ENCODE measurements at places on chromosomes 7 and 10.

GRCh38 chr7:70529914-70530585 is 601.9 kb upstream of the GALNT17 start:
- peak; percentile 36 for ATAC-seq

DNA sequence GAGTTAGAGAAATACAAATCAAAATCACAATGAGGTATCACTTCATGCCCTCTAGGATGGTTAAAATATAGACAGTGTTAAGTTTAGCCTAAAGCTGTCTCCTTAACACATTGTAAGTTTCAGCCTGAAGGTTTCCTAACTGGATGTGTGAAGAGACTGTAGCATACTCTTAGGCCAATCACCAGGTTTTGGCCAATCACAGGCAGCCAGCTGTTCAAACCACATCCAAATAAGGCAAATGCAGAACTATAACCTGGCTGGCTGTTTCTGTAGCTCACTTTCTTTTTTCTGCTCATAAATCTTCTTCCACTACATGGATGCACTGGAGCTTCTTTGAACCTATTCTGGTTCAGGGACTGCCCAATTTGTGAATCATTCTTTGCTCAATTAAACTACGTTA is 19.7 kb downstream of the ESYT2 start:
- ATAC-seq: no peak

GRCh38 chr7:155677688-155678087 is 33.2 kb downstream of the RBM33 start:
- no peak for ATAC-seq

- no peak for ATAC-seq
Observed at GRCh38 chr10:124389613-124390361, 28.9 kb downstream of the OAT start.

- ATAC-seq: no peak
Observed at GRCh38 chr7:76011442-76011861, 17.1 kb upstream of the TMEM120A start.

Data from SK-N-SH treated with all-trans-retinoic acid at 6 μM for 48 hours (cell line).